ENCODE measurements at places on chromosomes 5 and 9.
A peak's percentile ranks its signal among the peaks of the same experiment; 100 is the strongest.

GRCh38 chr5:132000241-132000490, 11.3 kb downstream of the ACSL6 start:
- DNase-seq: no peak

- DNase-seq: no peak
Measured at GRCh38 chr5:72386639-72387038, 66.5 kb downstream of the PTCD2 start.

GRCh38 chr9:131677049-131677443, 62.8 kb downstream of the RAPGEF1 start:
- no peak for DNase-seq

DNA sequence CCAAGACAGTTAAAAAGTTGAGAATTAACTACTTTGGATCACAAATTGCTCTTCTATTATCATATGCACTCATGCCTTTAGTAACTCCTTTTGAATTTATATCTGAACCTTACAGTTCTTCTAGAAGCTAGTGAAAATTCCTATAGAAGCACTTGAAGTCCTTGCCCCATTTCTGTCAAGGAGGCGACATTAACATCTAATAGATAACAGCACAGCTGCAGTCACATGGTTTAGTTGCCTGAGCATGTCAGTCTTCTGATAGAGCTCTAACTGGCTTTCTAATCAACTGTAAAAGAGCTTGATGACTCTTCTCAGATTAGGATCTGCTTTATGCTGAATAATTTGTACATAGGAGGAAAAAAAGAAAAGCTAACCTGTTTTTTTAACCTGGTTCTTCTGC, 9.0 kb downstream of the RFESD start:
- no peak for DNase-seq

DNA sequence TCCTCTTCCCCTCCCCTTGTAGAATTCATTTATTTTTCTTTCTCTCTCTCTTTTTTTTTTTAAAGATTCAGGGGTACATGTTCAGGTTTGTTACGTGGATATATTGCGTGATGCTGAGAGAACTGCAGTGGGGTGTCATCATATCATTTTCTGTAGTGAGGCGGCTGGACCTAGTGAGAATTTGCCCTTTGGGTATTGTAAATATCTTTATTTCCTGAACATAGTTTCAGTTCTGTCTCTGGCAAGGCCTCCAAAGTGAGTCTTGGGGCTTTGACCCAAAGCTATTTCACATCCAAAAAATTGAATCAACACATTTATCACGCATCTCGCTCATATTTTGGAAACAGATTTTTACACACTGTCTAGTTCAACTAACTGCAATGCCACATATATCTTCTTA, 25.4 kb upstream of the MYOT start:
- no peak for DNase-seq

DNA sequence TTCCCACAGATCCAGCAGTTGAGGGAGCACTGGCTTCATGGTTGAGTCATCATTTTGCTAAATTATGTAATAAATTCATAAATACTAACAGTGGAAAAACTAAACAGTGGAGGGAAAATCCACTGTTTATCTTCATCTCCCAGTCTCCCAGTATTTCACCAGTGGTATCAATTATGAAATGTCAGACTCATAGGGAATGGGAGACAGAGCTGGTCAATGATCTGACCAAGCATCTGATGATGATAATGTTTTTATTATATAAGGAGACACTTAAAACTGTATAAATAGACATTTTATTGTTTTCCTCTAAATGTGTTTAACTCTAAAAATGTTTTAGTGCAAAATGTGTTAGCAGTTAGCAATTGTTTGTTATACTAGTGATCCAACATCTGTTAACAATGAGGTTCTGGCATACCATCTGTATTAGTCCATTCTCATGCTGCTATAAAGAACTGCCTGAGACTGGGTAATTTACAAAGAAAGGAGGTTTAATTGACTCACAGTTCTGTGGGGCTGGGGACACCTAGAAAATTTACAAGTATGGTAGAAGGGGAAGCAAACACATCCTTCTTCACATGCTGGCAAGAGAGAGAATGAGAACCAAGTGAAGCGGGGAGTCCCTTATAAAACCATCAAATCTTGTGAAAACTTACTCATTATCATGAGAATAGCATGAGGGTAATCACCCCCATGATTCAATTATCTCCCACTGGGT, 11.8 kb upstream of the REEP5 start:
- no peak for DNase-seq

DNA sequence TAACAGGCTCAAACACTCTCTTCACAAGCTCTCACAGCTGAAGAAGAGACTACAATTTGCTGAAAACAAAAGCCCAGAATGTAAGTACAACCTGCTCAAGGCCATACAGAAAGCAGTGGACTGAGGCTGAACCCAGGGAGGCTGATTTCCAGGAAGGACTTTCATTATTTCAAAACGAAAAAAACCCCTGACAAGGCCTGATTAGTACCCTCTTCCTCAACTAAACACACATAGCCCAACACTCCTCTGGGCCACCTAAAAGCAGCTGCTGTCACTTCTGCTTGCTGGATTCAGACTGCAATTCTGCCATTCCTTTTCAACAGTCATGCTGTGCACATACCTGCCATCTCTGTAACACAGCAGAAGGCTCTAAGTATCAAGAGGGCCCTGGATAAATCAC, 18.2 kb downstream of the NRG2 start:
- DNase-seq: no peak

GRCh38 chr5:136811551-136811950, 446.2 kb upstream of the TRPC7 start:
- peak; percentile 68 for DNase-seq

DNA sequence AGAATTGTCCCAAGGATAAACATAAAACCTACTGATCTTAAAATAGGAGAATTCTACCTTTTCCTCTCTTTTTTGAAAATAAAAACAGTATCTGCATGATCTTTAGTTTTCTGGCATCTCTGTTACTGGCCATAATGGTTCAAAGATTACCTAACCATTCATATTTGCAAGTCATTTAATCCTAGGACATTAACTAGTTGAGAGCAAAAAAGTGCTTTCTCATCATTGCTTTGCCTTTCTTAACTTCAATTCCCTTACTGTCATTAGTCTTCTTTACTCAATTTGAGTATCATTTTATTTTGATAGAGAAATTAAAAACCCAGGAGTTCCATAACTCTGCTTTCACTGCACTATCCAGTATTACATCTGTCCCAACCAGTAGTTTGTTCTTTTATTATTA, 68.6 kb downstream of the RFX3 start:
- no peak for DNase-seq

- DNase-seq: no peak
Measured at GRCh38 chr5:169591636-169592035, 8.1 kb downstream of the SPDL1 start.

DNA sequence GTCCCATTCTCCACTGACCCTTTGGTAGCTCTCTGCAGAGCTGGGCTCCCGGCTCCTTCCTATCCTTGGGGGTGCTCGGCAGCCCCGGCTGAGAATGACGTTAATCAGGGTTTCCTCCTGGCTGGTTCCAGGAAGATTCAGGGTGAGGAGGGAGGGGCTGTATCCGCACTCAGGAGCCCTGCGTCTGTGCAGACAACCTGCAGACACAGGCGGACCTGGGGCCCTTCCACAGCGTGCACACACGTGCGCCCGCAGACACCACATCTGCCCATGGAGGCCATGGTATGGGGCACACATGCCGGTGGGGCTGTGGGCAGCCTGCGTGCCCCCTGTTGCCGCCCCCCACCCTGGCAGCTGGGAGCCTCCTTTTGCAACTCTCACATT, 66.6 kb upstream of the RNU6ATAC start:
- no peak for DNase-seq

DNA sequence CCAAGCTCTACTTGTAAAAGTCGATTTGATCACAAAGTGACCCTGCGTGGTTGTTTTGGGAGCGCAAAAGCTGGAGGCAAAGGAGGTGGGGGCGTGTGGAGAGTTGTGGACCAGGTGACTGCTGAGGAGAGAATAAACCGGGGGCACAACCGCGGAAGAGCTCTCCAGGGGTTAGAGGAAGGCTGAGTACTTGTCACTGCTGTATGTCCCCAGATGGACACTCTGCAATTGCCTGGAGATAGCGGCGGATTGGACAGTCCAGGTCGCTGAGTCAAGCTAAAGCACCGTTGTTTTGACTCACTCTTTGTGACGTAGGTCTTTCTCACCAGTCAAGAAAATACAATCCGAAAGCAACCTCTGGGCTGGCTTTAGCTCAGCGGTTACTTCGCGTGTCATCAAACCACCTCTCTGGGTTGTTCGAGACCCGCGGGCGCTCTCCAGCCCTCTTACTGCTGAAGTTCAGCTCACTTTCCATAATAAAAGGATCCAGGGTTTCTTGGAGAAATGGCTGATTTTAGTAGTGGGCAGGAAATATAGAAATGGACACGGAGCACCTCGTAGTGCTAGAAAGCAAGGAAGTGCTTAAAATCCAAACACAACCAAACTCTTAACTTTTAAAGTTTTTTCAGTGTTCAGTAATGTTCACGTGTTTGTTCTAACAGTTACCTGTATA, 25.7 kb downstream of the ZMAT2 start:
- DNase-seq: peak; percentile 96

DNA sequence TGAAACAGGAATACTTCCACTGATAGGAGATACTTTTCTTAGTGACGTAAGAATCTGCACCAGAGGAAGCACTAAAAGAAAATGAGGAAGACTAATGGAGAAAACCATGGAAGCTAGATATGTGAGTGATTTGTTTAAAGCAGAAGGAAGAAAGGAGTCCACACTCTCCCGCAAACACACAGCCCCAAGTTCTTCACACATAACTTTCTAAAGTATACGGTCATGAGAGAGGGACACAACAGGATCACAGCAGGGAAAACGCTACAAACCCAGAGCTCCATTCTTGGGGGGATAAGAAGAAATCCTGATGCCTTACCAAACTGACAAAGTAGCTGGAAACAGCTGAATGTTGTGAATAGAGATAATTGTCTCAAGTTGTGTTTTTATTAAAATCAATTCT, 222.2 kb upstream of the TMEM161B start:
- DNase-seq: no peak

DNA sequence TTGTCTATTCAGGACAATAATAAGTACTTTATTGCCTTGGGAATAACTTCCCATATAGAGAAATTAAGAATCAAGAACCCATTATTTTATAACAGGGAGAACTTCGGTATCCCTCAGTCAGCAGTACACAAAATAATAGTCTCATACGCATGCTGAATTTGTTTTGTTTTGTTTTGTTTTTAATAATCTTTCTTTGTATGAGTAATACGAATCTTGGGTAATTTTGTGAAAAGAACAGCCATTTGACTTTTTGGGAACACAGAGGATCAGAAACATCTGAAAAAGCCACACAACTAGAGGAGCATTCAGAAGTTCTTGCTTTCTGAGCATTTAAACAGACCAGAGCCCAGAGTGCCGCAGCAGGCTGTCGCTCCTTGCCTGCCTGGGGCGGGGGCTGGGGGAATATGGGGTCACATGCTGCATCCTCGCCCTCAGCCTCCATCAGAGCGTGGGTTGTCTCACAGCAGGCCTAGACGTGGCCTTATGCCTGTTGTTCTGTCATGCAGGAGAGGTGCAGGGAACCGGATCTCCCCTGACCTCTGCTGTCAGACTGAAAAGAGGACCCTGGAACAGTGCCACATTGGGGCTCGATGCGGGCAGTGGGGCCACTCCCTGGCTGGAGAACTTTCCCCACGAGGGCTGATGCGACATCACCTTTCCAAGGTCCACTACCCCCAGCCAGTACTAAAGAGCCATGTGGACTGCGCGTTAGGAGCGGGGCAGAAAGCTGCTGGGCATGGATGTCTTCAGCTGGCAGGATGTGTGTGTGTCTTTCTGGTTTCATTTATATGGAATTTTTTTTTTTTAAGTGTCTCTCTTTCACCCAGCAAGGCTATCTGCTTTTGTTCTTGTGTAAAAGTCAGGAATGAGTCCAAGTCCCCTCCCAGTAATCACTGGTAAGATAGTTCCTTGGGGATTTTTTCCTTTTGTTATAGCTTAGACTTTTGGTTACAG, 133.4 kb upstream of the OTULINL start:
- DNase-seq: peak; percentile 49

- no peak for DNase-seq
Measured at GRCh38 chr5:72226950-72227349, 93.1 kb downstream of the MRPS27 start.

- no peak for DNase-seq
Measured at GRCh38 chr9:4148751-4149150, 151.1 kb downstream of the GLIS3 start.

GRCh38 chr5:4089087-4089486, 493.5 kb downstream of the IRX1 start:
- DNase-seq: no peak

DNA sequence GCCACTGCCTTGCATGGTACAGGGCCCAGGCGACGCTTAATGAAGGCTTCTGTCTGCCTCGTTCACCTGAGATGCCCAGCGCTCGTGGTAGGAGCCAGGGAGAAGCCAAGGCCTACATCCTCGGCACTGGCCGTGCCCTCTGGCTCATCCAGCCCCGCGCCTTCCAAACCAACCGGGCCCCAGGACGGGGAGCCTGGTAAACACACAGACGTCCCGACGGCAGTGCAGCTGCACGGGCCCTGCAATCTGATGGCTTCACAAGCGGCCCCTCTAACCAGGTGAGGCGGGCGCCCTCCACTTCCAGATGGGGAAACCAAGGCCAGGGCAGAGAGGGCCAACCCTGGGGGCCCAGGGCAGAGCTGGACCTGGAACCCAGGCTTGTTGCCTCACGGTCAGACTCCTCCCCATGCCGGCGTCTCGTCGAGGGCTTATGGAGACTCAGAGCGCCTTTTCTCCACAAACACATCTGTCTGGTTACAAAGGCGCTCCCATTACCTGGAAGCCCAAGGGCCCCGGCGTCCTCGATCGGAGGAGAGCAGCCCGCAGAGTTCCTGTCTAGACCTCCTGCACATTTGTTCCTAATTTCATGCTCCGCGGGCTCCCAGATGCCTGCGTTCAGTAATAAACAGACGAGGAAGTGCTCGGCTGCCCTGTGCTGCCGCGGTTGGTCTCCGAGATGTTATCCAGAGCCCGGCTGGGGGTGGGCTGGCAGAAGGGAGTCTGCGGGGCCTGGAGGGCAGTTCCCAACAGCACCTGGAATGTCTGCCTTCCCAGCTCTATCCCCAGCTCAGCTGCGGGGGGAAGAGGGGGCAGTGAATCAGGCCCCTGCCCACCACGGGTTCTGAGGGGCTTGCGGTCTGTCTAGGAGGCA, 23.5 kb downstream of the FAM163B start:
- DNase-seq: no peak

GRCh38 chr5:172659909-172660628, 19.0 kb downstream of the NEURL1B start:
- DNase-seq: peak; percentile 72

DNA sequence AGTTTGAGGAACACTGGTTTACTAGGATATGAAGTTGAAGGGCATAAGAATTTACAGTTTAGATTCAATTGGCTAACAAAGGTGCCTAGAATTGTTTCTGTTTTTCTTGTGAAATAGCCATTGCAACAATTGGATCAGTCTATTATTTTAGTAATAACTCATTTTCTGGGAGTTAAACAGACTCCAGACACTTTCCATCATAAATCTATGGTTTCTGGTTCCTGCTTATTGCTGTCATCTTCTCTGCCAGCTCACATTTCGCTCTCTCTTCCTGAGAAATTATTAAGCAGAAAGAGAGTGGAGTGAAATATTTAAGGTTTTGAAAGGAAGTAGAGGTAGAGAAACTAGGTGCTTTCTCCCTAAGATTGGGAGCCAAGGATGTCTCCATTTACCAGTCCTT, 165.1 kb upstream of the PRR16 start:
- no peak for DNase-seq

GRCh38 chr9:70137577-70137976, 93.9 kb downstream of the MAMDC2 start:
- DNase-seq: no peak
